ENCODE measurements at places on chromosomes 5 and 9. TPM values are rescaled to one million over a fixed set of nuclear protein-coding genes. Genes with fewer than 3 reads are reported as not detected.

The CARTPT gene
- total RNA-seq: not detected

The HCN1 gene
- not detected for total RNA-seq

The PCDHGC4 gene
- not detected for total RNA-seq

The LIFR gene
- total RNA-seq: not detected

The SPARC gene
- total RNA-seq: 0.39 TPM

The S1PR3 gene
- total RNA-seq: not detected

The PDLIM4 gene
- total RNA-seq: not detected

The GGTA1 gene
- not detected for total RNA-seq

The C5orf58 gene
- total RNA-seq: not detected

The HINT1 gene
- 252 TPM for total RNA-seq
